ENCODE measurements at places on chromosomes 2 and 18. TPM values are rescaled to one million over a fixed set of nuclear protein-coding genes. Genes with fewer than 3 reads are reported as not detected.

RNF144A gene
- total RNA-seq = 5.8 TPM

DNA sequence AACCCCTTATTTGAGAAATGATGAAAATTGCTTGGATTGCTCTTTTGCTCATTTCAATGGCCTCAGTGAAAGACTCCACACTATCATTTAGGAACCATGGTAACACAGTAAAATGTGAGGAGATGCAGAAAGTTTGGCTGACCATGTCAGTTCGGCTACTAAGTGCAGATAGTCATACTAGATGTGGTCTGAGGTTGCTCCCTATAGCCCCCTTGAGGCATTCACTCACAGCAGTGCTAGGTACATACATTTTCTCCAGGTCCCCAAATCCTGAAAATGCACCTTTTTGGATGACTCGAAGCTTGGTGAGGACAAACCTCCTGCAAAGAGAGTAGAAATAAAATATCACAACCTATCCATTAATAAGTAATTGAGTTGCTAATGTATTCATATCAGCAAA, 86.3 kb downstream of the FSHR start:
- no peak for DNase-seq

LCT gene
- total RNA-seq = 1.7 TPM

- peak; percentile 44 for DNase-seq
These were observed at the start of gene MAPK4 for GRCh38 chr18:50559752-50560680. Gene MAPK4 (plus strand): TSS chr18:50560087. CDS start chr18:50663959, 103,872 bp downstream.

- DNase-seq = no peak
These were observed 151.9 kb downstream of the CD226 start for GRCh38 chr18:69795791-69796190.

DNA sequence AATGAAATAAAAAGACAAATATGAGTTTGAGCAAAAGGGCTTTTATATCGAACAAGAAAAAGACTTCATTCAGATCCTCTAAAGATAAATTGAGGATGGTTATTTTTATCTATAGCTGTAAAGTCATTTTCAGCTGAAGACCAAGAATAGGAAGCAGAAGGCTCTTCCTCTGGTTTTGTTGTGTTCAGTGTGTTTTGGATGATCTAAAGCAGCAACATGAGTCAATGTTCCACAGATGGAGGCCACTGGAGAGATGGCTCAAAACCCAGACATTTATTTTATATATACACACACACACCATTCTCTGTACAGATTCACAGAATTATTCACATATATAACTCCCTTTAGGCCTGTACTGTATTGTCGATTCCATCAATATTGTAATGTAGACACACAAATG, 424.3 kb downstream of the MBD2 start:
- DNase-seq = no peak

GRCh38 chr2:33275689-33276444, 200.6 kb upstream of the RASGRP3 start:
- DNase-seq = no peak

FSIP2 gene
- 46.2 TPM for total RNA-seq

- DNase-seq = no peak
These were observed 729 bp upstream of the SELENOI start for GRCh38 chr2:26345283-26345544.

- DNase-seq = peak; percentile 49
These were observed 105.4 kb downstream of the FHOD3 start for GRCh38 chr18:36402765-36403396.

LOXHD1 gene
- not detected for total RNA-seq

GRCh38 chr2:36698993-36699392, 2.5 kb downstream of the VIT start:
- no peak for DNase-seq

- no peak for DNase-seq
These were observed 55.4 kb downstream of the POU3F3 start for GRCh38 chr2:104909317-104909716.

DNA sequence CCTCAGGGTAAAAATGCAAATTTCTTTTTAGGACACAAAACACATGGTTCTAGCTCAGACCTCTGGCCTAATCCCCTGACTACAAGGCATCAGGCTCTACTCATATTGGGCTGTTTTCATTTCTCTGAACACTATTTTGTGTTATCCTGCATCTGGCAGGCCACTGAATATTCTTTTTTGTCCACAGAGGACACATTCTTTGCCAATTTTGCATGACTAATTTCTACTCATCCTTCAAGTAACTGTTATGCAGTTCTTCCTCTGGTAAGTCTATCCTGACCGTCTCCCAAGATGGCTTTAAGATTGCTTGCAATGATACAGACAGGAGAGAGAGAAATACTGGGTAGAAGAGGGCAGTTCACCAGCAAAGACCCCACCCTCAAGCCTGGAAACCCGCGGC, 107.6 kb upstream of the RGPD4 start:
- DNase-seq = no peak
